ENCODE measurements at places on chromosomes 5 and 9.

DNA sequence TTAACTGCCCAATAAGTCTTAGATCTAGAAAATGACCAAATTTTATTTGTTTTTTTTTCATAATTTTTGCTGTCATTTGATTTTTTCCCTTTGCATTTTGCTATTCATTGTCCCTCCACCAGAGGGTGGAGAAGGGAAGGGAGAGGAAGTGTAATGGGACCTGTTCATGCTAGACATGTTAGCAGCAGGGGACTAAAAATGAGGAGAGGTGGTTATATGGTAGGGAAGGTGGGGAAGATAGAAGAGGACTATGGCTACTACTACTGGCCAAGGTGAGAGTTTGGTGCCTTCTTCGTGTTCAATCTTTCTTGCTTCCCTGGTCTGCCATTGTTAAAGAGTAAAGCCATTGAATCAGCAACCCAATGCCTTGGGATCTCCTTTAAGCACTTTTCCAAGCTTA is 6.4 kb downstream of the GRIA1 start:
- DNase-seq = no peak

GRCh38 chr9:135885100-135885853 is 22.1 kb downstream of the CAMSAP1 start:
- no peak for DNase-seq

GRCh38 chr9:34684816-34685215 is 6.3 kb downstream of the CCL19 start:
- no peak for DNase-seq

DNA sequence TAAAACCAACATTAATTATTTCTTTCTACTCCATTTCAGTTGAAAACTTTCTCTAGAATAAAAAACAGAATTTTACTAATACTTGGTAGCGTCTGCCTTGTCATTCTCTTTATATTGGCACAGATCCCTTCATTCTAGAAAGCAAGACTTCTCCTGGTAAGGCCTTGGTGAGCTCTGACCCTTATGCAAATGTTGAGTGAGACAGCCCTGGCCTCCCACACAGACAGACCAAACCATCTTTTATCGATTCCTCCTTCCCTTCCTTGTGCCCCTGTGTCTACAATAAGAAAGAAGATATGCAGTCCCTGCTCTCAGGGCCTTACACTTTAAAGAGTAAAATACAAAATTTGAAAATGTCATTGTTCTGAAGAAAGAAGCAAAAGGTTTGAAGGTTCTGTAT is 262.2 kb downstream of the EFNA5 start:
- DNase-seq = no peak

GRCh38 chr9:92657296-92658094 is 12.4 kb downstream of the IPPK start:
- no peak for DNase-seq

DNA sequence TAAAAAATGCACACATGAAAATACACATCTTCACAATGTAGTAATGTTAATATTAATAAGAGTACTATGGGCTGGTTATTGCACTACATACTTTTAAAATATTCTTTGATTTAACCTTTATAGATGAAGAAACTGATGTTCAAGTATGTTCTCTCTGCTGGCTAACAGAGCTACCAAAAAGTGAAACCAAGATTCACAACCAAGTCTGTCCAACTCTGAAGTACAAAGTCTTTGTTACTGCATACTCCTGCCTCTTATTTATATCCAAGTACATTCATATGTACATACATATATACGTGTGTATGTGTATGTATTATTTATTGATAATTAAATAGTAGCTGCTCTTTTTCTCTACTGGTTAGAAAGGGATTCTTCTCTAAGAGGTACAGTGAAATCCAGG is 325.6 kb downstream of the BNC2 start:
- DNase-seq = no peak

- no peak for DNase-seq
Measured at GRCh38 chr5:6188344-6188743, 190.0 kb downstream of the MED10 start.

DNA sequence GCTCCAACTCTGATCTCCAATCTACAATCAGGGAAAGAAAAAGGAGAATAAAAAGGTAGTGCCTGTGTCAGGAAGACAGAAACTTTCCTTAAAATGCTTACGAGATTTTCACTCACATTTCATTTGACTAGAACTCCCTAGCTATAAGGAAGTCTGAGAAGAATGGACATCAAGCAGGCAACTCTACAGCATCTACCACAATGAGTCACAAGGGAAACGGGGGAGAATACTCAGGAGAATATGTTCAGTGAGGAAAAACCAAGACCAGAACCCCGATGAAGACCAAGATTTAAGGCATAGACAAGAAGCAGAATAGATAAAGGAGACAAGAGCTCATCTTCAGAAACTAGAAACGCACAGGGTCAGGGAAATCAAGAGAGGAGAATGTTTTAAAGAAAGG is 9.0 kb upstream of the SETD9 start:
- DNase-seq = no peak

DNA sequence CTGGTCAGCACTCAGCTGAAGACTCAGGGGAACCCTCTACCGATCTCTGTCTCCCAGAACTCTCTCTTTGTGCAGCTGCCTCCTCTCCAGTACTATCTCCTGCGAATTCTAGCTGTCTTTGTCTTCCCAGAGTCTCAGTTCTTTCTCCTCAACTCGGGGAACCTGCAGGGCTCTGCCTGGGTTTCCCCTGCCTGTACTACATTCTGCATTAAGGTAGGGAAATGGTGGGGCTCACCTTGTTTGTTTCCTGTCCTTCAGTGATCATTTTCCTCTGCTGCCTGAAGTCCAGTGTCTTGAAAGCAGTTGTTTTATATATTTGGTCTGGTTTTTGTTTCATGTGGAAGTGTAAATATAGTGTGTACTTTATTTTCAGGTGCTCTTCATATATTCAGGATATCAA is 43.1 kb upstream of the IGFBPL1 start:
- no peak for DNase-seq

GRCh38 chr9:114400219-114400618 is 12.4 kb upstream of the AKNA start:
- DNase-seq = no peak

DNA sequence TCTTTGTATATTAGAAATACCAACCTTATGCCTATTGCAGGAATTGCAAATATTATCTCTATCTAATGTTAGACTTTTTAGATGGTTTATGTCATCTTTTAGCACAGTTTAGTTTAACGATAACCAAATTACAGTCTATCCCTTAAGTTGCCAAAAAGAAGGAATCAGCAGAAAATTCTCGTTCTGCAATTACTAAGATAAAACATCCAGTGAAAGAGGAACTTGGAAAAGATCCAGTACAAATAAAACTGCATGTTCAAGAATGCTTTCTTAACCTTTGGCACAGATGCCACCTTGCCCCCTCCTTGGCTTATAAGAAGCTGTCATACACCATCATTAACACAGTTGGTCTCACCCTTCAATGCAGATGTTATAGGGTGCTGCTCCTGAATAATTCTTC is 124.0 kb downstream of the SEMA5A start:
- DNase-seq = no peak

- no peak for DNase-seq
Measured at GRCh38 chr9:134670851-134671281, 29.3 kb downstream of the COL5A1 start.

- no peak for DNase-seq
Measured at GRCh38 chr5:134845335-134845851, 375 bp upstream of the C5orf24 start.

- DNase-seq = no peak
Measured at GRCh38 chr5:96716007-96716406, 53.8 kb downstream of the CAST start.

DNA sequence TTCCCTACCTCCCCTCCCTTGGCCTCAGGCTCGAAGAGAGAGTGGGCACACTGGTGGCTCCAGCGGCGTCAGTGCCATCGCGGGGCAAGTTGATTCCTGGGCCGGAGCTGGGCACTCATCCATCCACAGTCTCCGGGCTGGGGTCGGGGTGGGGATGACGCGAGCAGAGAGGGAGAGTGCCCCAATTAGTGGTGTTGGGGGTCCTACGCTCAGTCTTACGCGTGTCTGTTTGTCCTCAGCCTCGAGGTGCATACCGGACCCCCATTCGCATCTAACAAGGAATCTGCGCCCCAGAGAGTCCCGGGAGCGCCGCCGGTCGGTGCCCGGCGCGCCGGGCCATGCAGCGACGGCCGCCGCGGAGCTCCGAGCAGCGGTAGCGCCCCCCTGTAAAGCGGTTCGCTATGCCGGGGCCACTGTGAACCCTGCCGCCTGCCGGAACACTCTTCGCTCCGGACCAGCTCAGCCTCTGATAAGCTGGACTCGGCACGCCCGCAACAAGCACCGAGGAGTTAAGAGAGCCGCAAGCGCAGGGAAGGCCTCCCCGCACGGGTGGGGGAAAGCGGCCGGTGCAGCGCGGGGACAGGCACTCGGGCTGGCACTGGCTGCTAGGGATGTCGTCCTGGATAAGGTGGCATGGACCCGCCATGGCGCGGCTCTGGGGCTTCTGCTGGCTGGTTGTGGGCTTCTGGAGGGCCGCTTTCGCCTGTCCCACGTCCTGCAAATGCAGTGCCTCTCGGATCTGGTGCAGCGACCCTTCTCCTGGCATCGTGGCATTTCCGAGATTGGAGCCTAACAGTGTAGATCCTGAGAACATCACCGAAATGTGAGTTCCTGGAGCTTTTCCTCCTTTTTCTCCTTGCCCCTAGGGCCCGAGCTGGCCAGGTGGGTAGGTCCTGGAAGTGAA is 861 bp downstream of the NTRK2 start:
- no peak for DNase-seq

DNA sequence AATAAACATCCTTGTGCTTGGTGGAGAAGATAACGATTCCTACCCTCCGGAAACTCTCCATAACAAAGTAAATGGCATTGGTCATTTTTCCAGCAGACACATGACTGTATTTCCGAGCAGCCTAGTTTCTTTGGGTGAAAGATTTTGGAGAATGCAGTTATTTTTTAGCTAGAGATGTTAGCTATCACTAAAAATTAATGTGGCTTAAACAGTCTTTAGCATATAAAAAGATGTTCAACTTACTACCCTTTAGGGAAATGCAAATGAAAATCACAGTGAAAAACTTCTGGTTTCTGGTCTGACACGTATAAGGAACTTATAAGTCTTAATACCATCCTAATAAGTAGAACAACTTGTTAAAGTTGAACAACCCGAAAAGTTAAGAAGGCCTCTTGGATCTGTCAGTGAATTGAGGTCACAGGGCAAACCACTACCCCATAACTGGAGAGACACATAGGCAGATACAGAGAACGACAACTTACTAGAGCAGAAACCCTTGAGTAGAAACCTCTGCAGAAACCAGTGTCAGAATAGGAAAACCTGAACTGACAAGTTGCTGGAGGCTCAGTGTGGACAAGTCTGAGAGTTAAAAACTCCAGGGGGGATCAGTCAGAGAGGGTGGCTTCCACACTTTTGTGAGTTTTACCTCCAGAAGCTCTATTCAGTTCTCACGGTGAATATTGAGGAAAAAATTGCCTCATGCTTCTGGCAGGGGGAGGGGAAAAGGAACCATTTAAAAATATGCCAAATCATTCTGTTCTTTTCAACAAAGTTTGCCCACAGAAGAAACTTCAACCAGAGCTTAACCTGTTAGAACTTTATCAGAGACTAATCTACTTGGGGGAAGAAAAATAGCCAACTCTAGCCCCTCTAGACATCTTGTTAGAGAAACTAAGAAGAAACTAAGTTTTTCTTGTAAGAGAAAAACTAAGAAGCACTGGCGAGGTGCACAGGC is 325.2 kb upstream of the RPS23 start:
- no peak for DNase-seq

GRCh38 chr5:32059761-32060530 is 114.2 kb downstream of the GOLPH3 start:
- no peak for DNase-seq

GRCh38 chr9:36456480-36457065 is 56.5 kb upstream of the RNF38 start:
- DNase-seq = no peak

- DNase-seq = peak; percentile 95
Measured at GRCh38 chr9:21994556-21995005, at the start of gene CDKN2B-AS1. Gene CDKN2B-AS1 (plus strand): TSS chr9:21994791.

DNA sequence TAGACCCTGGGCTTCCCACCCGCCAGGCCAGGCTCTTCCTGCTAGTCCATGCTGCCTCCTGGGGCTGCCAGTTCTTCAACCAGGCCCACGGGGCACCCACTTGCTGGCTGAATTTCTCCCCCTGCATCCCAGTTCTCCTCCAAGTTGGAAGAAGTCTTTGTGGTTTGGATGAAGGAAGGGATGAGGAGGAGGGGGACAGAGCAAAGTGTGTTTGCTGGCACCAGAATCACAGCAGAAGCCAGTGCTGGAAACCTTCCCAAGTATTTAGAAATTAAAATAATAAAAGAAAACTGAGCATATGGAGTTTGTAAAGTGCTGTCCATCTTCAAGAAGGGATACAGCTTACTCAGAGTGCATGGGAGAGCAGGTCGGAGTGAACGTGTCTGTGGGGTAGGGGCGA is 19.4 kb upstream of the UNC5A start:
- no peak for DNase-seq

GRCh38 chr9:70535546-70536323 is 121.3 kb upstream of the KLF9 start:
- DNase-seq = no peak

DNA sequence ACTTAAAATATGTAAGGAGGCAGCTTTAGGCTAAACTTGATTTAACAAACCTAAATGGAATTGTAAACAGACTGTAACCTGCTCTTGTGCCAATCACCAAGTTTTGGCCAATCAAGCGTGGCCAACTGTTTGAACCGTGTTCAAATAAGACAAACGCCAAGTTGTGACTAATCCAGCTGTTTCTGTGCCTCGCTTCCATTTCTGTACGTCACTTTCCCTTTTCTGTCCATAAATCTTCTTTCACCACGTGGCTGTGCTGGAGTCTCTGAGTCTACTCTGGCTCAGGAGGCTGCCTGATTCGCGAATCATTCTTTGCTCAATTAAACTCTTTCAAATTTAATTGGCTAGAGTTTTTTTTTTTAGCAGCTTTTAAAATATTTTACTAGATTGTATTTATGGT is 71.3 kb downstream of the LIX1 start:
- DNase-seq = no peak

DNA sequence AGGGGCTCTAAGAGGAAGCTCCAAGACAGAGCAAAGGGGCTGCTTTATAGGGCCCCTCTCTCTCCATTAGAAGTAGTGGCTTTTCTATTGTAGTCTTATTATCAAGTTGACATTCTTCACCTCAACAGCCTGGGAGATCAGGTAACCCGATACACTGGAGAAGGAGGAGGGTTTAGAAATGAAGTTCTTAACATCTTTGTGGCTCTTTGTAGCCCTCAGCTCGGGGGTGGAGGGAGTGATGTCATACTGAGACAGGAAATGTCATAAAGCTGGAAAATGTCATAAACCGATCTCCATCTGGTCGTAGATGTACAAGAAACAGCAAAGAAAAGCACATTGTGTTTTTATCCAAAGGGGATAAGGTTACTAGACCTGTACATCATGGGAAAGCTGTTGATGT is 17.9 kb downstream of the PDZD2 start:
- no peak for DNase-seq

Data from COR-L47 (cell line).